Putamen (tissue), 1 donor: ENCODE measurements at places on chromosomes 5 and 9.
A peak's percentile ranks its signal among the peaks of the same experiment; 100 is the strongest.

DNA sequence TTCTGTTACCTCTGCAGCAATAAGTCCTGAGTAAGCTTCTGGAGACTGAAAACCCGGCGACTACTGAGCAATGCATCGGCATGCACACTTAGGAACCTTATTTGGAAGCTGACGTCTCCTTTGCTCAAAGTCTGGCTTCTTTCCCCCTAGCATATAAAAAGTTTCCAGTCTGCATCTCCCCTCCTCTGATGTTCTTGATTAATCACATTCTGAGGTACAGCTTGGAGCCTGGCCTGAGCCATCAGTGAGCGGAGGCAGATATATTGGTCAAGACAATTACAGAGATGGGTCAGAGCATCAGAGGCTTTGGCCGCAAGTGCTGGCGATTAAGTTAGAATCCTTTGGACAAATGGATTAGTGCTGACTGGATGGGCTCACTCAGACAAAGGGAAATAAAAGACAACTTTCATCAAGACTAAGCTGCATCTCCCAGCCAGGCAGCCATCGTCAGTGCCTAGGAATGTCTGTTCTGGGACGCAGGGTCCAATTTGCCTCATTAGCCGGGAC is 140.7 kb downstream of the MTX3 start:
- no peak for DNase-seq

GRCh38 chr9:29078063-29078666 is 1504.9 kb upstream of the C9orf72 start:
- no peak for DNase-seq

DNA sequence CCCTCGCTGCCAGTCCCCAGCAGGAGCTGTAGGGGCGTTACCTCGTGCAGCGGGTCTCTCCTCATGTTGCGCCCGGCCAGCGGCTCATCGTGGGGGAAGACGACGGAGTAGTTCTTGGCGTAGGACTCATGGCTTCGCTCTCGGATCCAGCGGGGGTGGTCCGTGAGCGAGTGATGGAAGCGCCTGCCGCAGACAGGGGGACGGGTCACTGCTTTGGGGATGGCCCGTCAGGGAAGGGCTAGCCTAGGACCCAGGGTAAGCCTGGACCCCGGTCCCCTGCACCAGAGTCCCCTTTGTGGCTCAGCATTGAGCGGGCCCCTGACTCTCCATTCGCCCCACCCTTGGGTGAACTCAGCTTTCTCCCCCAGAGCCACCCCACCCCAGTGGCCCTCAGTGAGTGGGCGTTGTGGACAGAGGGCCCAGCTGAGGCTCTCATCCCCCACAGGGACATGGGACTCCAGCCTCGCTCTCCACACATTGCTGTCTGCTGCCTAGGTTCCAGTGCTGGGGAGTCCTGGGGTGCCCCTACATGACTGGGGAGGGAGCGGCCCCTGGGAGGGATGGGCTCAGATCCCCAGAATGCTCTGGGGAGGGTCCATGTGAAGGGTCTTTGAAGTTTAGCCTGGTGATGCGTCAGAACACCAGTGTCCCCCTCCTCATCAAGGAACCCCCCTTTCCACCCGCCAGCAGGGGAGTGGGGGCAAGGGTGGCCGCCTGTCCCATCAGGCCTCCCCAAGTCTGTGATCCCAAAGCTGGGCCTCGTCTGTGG is 29.7 kb downstream of the SARDH start:
- DNase-seq = no peak

GRCh38 chr5:61275841-61276240 is 56.2 kb upstream of the ZSWIM6 start:
- DNase-seq = no peak

GRCh38 chr9:128554155-128554862 is 1.9 kb downstream of the SPTAN1 start:
- peak; percentile 39 for DNase-seq

- no peak for DNase-seq
Observed at GRCh38 chr5:112385566-112385965, 33.5 kb downstream of the EPB41L4A start.

- peak; percentile 67 for DNase-seq
Observed at GRCh38 chr5:124677374-124678351, 68.8 kb downstream of the ZNF608 start.

DNA sequence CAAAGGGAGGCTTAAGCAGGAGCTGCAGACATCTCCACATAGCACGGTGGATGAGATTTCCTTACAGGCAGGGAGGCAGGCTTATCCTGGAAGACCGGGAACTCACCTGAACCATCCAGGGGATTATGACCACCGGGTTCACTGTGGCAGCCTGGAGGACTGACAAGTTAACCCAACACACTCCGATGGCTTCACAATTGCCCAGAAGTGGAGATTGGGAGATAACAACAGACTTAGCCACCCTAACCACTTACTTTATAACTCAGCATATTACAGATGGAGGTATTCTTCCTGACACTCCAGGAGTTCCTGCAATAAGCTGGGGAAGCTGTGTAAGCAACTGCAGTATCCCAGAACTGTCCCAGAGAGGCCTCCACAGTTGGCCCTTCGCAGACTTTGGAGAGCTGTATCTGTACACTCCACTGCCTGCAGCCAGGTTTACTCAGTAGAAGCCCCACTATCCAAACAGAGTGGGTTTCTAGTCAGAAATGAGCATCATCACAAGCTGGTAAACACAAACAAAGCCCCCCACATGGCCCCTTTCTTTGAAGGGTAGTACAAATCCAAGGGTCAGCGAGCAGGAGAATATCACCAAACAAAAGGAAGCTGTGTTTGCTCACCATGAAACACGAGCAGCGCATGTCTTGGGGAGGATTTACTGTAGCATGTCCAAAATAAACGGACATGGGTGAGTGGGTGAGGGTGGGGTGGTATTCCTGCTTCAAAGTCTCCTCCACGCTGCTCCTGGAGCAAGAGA is 462.2 kb downstream of the RASEF start:
- no peak for DNase-seq

DNA sequence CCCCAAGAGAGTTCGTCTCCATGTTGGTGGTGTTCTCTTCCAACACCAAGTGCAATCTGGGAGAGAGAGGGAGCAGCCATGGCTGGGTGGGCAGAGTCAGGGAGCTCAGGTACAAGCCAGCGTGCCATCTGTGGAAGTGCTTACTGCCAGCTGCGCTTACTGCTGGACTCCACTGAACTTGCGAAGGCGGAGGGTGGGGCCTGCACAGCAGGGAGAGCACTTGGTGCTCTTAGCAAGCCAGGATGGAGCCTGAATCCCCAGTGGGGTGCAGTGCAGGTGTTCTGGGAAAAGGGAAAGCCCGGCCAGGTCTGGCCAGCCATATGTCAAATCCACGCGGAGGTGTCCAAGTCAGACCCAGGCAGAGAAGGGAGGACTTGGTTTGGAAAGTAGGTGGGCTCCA is 142.0 kb downstream of the FANCC start:
- no peak for DNase-seq

DNA sequence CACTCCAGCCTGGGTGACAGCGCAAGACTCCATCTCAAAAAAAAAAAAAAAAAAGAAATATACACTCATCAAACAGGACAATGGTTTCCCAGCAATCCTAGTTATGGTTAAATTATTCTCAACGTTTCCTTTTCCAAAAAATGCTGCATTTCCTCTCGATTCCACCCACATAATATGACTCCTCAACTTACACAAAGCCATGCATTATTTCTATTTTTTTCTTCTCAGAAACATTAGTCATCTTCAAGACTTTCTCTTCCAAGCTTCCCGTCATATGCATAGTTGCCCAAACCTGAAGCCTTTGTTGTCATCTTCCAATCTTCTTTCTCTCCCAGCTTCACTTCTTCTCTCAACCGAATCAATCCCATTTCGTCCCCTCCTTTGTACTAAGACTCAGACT is 61.4 kb upstream of the RANBP6 start:
- DNase-seq = no peak

DNA sequence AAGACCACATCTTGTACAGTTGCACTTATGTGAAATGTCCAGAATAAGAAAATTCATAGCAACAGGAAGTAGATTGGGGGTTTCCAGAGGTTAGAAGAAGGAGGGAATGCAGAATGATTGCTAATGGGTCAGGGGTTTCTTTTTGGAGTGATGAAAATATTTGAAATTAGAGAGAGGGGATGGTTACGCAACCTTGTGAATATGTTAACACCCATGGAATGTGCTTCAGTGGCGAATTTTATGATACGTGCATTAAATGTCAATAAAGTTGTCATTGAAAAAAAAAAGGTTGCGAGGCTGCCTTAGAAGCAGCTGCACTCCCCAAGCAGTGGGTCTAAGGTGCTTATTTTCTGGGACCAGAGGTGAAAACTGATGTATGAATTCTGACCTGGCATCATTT is 64.4 kb upstream of the SUB1 start:
- DNase-seq = no peak

- DNase-seq = no peak
Observed at GRCh38 chr5:57776035-57776434, 293.4 kb upstream of the ACTBL2 start.

- DNase-seq = peak; percentile 30
Observed at GRCh38 chr9:128192601-128193371, 1.4 kb upstream of the CIZ1 start.

DNA sequence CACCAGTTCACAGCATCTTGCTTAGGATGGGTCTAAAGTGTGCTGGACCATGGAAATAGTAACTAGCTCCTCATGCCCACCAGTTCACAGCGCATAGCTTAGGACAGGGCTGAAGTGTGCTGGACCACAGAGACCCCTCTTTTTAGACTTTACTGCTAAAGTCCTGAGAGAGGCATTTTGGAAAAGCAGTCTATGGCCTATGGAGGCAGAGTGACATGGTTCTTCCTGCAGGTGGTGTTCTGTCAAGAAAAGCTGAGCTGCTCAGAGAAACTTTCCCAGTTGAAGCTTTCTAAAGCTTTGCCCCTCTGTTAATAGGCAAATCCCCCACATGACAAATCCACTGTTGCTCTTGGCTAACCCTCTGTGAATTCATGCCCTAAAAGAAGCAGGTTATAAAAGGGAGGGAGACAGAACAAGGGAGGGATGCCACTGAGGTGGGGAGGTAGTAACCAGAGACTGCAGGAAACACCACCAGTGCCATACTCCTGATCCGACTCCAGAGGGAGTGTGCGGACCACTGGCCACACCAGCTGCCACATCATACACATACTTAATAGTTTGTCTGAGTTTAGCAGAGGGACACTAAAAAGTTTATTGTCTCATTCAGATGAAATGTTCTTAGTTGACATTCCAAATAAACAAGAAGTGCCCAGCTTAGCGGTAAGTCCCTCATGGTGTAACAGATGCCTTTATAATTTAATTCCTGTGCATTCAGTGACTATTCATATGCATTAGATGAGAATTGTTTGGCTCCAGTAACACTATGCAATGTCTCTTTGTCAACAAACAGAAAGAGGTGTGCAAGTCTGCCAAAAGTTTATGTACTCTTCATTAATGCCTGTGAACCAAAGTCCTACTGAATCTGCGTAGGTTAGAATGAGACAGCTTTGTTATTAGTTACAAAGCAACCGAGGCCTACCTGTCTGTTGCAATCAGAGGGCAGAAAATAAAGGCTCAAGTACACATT is 236.2 kb upstream of the NFIL3 start:
- DNase-seq = no peak

DNA sequence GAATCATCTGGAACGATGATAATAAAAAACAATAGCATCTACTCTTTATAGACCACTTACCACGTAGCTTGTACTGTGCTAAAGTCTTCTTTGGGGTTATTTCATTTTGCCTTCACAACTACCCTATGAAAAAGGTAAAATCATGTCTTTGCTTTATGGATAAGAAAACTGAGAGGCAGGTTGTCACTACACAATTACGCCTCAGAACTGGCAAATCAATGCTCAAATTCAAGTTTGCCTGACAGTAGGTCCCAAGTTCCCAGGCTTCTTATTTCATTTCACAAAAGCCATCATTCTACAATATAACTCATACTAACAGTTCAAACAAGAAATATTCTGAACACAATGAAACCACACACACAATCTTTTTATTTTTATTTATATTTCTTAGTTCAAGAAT is 258.5 kb downstream of the GABRB2 start:
- DNase-seq = no peak
